ENCODE measurements at places on chromosomes 7 and 10.

GRCh38 chr7:12136523-12136922 lies 74.6 kb upstream of the TMEM106B start:
- DNase-seq: no peak

DNA sequence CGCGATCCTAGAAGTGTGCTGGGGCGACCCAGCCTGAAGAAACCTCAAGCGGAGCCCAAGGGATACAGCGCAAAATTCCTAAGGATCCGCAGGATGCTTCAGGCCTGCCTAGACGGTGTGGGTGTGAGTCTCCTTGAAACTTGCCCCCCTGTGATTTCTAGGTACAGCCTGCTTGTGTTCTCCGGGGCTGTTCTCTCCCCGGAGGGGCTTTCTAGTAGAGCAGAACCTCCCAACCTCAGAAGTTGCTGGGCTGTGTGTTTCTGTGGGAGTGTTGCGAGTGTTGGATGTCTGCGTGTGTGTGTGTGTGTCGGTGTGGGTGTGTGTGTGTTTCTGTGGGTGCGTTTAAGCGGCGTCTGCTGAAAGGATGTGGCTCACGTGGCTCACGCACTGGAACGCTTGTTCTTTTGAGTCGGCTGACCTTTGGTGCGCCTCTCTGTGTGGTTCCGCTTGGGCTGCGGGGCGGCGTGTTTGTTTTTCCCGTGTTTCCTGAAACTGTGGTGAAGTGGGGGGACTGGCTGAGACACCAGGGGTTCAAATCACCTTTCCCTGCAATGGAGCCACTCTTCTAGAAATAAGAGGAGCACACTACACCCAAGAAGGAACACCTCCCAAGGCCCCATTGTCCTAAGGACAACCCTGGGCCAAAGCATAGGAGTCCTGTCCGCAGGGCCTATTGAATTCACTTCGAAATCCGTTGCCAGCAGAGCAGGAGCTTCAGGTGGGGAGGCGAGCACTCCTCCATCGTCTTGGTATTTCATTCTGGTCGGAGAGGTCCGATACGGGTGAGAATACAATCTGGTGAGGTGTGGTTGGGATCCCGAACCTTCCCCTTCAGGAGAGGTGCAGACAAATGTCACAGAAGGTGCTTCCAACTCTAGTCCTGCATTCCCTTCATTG lies 25.1 kb upstream of the ZNF273 start:
- DNase-seq: no peak

GRCh38 chr7:27961255-27961654 lies 219.3 kb downstream of the JAZF1 start:
- DNase-seq: no peak

DNA sequence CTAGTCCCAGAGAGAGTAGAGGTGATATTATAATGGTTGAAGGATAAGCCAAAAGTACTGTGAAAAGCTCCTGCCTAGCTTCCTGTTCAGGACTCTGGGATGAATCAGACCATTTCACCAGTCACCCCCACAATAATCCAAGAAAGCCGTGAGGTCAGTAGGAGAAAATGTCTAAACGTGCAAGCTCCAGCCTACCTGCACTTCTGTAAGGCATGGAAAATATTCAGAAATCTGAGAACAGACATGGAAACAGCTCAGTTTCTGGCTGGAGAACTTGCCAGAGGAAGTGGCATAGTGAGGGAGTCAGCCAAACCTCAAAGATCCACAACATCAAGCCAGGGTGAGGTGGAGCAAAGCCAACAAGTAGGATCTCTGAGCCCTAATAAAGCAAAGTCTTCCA lies 58.2 kb downstream of the ELAPOR2 start:
- DNase-seq: no peak

- no peak for DNase-seq
These were observed 185.7 kb downstream of the KCNMA1 start for GRCh38 chr10:77451886-77452285.

GRCh38 chr7:4800926-4801838 lies 25.8 kb downstream of the AP5Z1 start:
- DNase-seq: no peak

GRCh38 chr10:47326927-47327330 lies 4.7 kb downstream of the GDF2 start:
- DNase-seq: no peak

DNA sequence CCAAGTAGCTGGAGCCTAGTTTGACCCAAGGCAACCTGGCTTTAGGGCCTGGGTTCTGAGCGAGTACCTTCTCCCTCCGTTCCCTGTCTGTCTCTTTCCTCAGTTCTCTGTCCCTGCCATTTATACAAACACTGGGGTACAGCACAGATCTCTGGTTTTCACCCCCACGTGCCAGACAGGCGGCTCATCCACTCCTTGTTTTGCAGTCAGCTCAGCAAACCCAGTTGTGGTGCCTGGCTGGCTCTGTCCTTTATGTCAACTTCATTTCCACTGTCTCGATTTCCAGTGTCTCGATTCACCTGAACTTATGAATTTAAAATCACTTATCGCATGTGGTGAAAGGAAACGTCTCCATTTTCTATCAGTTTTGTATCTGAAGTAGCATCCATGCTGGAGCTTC lies 230.8 kb downstream of the FRMD4A start:
- no peak for DNase-seq

DNA sequence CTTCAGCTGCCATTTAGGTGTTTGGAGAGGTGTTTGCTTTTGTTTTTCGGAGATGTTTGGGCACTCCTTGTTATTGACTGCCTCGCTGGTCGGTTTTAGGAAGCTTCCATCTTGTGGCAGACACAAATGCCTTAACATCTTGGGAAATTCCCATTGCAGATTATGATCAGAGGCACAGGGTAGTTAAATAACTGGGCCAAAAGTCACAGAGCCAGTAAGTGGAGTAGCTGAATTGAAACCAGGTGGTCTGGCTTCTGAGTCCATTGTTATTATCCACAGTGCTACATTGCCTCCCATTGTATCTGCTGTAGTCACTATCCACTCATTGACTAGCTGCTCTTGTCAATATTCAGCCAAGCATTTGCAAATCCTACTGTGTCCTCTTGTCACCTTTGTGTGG lies 138.2 kb upstream of the PLPP4 start:
- no peak for DNase-seq

DNA sequence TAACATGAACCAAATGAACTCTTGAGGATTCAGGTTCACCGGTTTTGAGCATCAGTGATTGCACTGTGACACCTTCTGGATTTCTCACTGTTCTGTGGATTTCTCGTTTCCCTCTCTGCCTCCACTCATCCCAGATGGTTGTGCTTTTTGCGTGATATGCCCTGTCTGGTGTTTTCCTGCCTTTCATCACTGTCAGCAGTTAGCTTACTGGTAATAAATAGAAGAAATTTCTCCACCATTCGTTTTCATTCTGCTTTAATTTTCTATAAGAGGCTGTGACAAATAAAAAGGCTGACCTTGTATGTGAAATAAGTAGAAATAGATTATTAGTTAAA lies 16.2 kb downstream of the BPGM start:
- no peak for DNase-seq

Data from NCI-H1930 (cell line).